ENCODE measurements at places on chromosomes 16 and 17. TPM values are rescaled to one million over a fixed set of nuclear protein-coding genes. Genes with fewer than 3 reads are reported as not detected.
A peak's percentile ranks its signal among the peaks of the same experiment; 100 is the strongest.

ITGAX gene
- 1.2 TPM for total RNA-seq

HOXB3 gene
- 1.6 TPM for total RNA-seq

SP6 gene
- 0.08 TPM for total RNA-seq

GRCh38 chr17:35373984-35374765 is 754 bp upstream of the SLFN11 start:
- peak; percentile 83 for DNase-seq

- peak; percentile 62 for DNase-seq
Measured at GRCh38 chr17:2854143-2855055, 58.2 kb downstream of the RAP1GAP2 start.

KRTAP3-2 gene
- total RNA-seq = not detected

GRCh38 chr16:70496513-70496912 is 26.8 kb downstream of the COG4 start:
- DNase-seq = no peak

- DNase-seq = peak; percentile 41
Measured at GRCh38 chr16:372302-372983, 2.1 kb upstream of the MRPL28 start.

PRR11 gene
- 1.3 TPM for total RNA-seq

GRCh38 chr17:497241-498034 is 144.8 kb upstream of the RPH3AL start:
- no peak for DNase-seq

GRCh38 chr17:50218771-50219315 is 17.4 kb upstream of the COL1A1 start:
- DNase-seq = no peak

- DNase-seq = no peak
Measured at GRCh38 chr17:2911035-2911754, 115.0 kb downstream of the RAP1GAP2 start.

SRL gene
- 350 TPM for total RNA-seq

DNA sequence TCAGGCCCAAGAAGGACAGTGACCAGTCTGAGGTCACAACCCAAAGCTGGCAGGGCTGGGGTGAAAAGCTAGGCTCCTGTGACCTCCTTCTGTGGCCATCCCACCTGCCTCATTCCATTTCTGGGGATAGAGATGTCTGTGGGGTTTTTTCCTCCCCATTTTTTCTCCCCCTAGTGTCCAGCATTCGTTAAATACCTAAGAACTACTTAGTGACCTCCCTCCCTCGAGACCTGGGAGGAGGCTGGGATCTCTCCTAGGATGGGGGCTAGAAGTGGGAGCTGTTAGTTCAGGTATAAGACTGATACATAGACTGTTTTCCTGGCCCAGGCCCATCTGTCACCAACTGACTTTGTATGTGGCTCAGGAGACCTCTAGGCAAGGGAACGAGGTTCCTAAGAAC is 20.5 kb upstream of the STAC2 start:
- DNase-seq = no peak

DNA sequence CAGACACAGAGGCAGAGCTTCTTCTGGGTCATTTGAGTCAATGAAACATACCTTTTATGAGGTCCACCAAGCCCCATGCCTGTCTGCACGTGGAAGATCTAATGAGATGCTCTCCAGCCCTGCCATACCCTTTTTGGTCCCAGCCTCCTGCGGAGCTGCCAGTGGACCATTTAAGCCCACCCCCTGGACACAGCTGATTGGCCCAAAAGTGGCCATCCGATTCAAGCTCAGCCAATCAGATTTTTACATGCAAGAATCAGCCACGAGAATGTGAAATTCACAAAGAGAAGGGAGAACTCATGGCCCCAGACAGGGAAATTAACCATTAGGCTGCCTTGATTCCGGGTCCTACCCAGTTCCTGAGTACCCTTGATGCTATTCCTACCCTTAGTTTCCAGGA is 231.0 kb upstream of the EEF2KMT start:
- DNase-seq = no peak

GRCh38 chr16:3152277-3152990 is 17.6 kb downstream of the ZNF213 start:
- peak; percentile 88 for DNase-seq

Measured in Right ventricle myocardium superior (tissue), 1 donor.